ENCODE measurements at places on chromosomes 4 and X.
A peak's percentile ranks its signal among the peaks of the same experiment; 100 is the strongest.

DNA sequence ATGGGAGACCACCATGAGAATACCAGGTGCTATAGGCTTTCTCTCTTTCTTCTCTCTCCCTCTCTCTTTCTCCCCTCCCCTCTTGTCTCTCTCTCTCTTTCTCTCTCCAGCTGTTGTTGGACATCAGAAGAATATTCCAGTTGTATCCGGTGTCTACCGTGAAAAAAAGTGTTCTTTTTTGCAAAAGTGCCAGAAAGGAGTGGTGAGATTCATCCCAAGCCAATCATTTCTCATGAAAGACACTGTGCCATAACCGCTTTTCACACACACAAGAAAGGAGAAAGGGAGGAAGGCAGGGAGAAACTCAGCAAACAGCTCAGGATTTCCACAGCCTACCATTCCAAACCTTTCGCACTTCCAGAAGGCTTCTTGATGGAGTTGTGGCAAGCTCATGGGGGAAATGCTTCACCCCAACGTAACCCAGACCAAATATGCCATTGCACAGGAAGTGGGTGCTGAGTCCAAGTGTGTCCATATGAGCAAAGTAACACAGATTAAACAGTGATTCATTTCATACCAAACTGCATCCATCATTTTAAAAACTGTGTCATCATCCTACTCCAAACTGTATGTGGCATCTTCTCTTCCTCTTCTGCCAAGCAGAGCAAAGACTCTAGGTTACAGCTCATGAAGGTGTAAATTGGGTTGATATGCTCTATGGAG, 224.0 kb downstream of the APBB2 start:
- no peak for DNase-seq

GRCh38 chrX:124217304-124218251, 114.9 kb upstream of the TEX13D start:
- peak; percentile 73 for DNase-seq

DNA sequence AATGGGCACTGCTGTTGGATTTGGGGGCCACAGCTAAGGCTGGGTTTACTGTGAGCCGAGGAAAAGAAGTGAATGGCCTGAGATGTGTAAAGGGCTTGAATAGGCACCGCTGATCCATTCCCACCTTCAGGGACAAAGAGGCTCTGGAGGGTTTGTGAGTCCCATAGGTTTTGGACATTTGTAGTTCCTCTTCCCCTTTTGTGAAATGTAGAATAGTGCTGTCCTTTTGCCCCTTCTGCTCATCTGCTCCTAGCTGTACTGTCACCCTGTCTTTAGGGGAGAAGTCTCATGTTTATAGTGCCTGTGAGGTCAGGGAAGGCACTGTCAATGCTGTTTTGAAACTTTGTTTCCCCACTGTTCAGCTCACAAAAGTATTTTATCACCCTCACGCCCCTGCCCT, 26.4 kb upstream of the CLCN4 start:
- DNase-seq, result no peak

- no peak for DNase-seq
Observed at GRCh38 chrX:1361275-1361674, 24.7 kb downstream of the IL3RA start.

DNA sequence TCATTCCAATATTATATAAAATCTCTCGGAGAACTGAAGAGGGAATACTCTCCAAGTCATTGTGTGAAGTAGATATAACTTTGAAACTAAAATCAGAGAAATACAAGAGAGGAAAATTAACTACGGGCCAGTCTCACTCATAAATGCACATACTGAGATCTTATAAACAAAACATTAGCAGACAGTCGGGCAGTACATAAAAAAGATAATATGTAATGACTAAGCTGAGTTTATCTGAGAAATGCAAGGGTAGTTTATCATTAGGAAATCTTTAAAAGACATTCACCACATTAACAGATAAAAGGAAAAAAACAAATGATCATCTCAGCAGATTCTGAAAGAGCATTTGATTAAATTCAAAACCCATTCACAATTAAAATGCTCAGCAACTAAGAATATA, 116.7 kb downstream of the NYX start:
- peak; percentile 2 for DNase-seq

DNA sequence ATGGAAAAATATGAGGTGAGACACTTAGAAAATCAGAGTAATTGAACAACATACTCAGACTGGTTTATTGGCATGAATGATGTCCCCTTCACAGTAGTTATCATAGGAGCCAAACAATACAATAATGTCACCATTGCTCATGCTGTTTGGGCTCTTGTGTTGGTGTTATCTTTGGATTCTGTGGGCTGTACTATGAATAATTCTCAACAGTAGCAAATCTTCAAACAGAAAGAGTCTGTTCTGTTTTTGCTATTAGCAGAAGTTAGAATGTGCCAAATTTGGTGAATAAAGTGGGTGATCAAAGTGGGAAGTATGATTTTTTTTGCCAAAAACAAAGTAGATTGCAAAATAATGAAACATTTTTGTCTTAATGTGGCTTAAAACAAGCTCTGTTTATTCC, 58.3 kb downstream of the GRID2 start:
- DNase-seq, result no peak

DNA sequence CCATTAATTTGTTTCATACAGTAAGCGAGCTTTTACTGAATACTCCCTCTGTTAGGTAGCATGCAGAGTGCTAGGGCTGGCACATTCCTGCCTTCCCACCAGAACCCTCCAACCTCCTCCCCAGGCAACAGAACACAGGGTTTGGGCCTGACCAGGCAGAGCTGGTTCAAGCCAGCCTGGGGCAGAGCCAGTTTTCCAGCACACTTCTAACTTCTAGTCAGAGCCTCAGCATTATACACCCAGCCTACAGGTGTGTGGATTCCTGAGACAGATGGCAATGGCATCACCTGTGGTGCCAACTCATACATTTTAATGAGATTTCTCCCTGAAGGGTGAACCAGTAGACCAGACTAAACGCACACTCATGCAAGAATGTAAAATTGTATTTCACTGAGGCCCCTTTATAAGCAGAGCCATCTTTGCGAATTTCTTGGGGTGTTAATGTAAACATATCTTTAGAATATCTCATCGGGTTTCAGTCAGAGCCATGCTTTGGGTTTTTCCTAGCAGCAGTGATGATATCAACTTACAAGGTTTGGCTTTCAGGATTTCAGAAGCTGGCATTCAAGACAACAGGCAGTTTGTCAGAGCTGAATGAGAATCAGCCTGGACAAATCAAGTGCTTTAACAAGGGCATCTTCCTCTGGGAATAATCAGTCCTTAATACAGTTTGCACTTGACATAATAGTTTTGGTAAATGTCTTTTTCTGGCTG, 92.0 kb downstream of the GATB start:
- no peak for DNase-seq

GRCh38 chr4:138307319-138307718, 65.2 kb upstream of the SLC7A11 start:
- DNase-seq, result peak; percentile 43

- no peak for DNase-seq
Observed at GRCh38 chr4:169032194-169032593, 22.1 kb upstream of the CBR4 start.

- no peak for DNase-seq
Observed at GRCh38 chr4:28518561-28519165, 1658.0 kb downstream of the STIM2 start.

DNA sequence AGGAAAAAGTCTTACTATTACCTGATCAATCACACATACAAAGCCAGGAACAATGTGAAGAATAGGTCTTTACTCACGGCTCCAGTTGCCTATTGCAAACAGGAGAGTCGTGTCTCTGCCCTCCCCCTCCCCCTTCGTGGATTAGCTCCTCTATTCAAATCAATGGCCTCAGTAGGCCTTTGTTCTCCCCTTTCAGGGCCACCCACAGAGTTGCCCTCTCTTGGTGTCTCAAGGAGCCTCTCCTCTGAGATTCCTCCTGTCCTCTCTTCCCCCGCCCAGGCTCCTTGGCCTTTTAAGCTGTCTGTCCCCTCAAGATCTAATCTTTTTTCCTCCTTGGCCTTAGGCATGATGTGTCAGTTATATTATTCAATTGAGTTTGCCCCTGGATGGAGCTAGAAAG, 107.2 kb upstream of the NALF2 start:
- DNase-seq, result no peak

GRCh38 chrX:38346150-38346549, 6.3 kb upstream of the OTC start:
- no peak for DNase-seq

DNA sequence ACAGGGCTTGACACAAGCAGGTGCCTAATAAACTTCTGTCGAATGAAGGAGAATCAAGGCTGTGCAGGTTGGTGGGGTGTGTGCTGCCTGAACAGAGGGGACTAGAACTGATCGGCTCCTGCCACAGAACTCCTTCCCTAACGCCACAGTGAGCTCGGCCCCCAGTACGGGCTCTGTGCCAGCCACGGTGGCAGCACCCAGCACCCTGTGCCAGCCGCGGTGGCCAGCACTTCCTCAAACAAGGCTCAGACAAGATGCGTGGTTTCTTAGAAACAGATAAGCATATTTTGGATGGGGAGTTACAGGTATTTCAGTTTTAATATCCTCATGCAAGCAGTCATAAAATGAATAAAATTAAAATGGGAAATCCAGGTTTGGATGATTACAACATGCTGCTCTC, 26.0 kb upstream of the C4orf50 start:
- no peak for DNase-seq

- DNase-seq, result peak; percentile 24
Observed at GRCh38 chrX:133985164-133985966, at the start of gene GPC3. Gene GPC3 (minus strand): TSS chrX:133985594.

GRCh38 chr4:115657991-115658650, 544.7 kb upstream of the NDST4 start:
- no peak for DNase-seq

DNA sequence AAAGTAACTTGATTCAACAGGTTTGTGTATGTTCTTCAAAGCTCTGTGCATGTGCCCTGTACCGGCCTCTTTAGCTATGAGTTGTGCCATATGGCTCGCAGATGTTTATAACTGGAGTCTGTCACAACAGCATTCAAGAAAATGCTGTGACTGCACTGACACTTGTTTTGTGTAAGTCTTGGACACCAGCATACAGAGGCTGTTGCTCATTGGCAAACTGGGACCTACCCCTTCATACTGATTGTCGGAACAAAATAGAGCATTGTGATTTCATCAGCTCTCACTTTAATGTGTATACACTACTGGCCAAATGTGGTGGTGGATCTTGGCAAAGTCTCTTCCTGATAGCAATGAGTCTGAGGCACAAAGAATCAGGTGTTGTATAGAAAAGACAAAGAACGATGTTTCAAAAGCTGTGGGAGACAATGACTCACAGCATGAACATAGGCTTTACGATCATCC, 133.9 kb downstream of the EGF start:
- DNase-seq, result no peak

- no peak for DNase-seq
Observed at GRCh38 chr4:25020236-25020635, 10.5 kb downstream of the LGI2 start.

DNA sequence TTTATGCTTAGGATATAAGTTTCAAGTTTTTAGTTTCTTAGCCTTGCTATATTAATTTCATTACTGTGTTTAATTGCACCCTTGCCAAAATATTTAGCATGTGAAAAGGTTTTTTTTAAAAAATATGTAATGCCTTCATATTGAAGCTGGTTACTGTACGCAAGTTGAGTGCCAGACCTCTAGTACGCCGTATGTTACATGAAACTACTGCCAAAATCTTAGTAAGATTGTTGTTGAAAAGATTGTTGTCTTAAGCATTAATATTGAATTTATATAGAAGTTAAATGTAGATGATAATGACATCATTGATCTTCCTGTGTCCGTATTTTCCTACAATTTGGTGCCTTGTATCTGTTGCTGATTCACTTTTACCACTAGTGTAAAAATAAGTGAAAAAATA, 37.1 kb downstream of the FAM133A start:
- no peak for DNase-seq

- DNase-seq, result no peak
Observed at GRCh38 chr4:151766691-151767090, 5.9 kb upstream of the GATB start.

DNA sequence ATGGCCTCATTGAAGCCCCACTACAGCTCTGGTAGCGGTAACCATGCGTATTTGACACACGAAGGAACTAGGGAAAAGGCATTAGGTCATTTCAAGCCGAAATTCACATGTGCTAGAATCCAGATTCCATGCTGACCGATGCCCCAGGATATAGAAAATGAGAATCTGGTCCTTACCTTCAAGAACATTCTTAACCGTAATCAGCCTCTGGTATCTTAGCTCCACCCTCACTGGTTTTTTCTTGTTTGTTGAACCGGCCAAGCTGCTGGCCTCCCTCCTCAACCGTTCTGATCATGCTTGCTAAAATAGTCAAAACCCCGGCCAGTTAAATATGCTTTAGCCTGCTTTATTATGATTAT, 876 bp downstream of the HPRT1 start:
- DNase-seq, result peak; percentile 54

GRCh38 chrX:86910027-86910426, 607.6 kb upstream of the KLHL4 start:
- DNase-seq, result no peak

DNA sequence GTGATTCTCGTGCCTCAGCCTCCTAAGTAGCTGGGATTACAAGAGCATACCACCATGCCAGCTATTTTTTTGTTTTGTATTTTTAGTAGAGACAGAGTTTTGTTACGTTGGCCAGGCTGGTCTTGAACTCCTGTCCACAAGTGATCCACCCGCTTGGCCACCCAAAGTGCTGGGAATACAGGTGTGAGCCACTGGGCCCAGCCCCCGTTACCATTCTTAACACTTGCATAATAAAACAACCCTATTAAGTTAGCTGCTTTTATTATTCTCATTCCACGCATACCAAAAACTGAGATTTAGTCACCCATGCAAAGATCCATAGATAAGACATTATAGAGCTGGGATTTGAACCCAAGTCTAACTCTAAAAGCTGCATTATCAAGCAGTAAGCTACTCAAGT, 6.0 kb upstream of the TEX13A start:
- no peak for DNase-seq

GRCh38 chrX:140525448-140525847, 20.6 kb upstream of the SOX3 start:
- no peak for DNase-seq

GRCh38 chrX:68375803-68376202, 57.5 kb downstream of the OPHN1 start:
- no peak for DNase-seq

DNA sequence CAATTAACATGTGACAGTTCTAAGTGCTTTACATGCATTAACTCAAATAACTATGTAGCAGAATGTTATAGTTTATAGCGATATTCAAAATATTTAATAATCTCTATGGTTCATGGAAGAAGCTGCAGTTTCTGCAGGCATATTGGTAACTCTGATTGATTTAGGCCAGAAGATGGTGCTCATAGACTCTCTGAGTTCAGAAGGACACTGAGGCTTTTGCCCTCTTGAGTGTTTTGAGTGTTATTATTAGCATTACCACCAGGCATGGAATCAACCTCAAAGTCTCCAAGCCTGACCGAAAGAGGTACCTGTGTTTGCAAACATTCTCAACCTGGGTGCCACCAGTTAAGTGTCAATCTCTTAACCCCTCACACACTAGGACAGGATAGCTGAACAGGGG, 792.3 kb upstream of the PCDH7 start:
- DNase-seq, result no peak

All from hematopoietic multipotent progenitor cell treated with erythropoietin and hydrocortisone succinate and interleukin-3 and kit ligand, for 6 days (in vitro differentiated cells).